ENCODE measurements at places on chromosomes 2 and 18.

GRCh38 chr18:55858661-55859515 is 270.9 kb upstream of the TCF4 start:
- DNase-seq: no peak

DNA sequence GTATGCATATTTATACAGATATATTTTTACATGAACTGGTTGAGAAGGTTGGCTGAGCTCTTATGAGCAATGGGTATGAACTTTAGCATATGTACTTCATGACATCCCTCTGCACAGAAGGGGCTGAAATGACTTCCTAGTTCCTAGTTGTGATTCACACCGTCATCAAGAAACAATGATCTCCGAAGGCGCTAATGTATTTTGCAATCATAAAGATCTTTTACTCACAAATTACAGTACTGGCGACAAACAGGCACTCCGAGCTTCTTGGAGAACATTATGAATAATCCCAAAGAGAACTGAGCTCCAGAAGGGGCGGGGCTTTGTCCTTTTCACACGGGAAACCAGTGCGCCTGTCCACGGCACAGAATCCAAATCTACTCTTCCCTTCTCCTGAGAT is 18.1 kb downstream of the BCL2 start:
- no peak for DNase-seq

- no peak for DNase-seq
These were observed 106.9 kb downstream of the ZNF521 start for GRCh38 chr18:25244924-25245698.

DNA sequence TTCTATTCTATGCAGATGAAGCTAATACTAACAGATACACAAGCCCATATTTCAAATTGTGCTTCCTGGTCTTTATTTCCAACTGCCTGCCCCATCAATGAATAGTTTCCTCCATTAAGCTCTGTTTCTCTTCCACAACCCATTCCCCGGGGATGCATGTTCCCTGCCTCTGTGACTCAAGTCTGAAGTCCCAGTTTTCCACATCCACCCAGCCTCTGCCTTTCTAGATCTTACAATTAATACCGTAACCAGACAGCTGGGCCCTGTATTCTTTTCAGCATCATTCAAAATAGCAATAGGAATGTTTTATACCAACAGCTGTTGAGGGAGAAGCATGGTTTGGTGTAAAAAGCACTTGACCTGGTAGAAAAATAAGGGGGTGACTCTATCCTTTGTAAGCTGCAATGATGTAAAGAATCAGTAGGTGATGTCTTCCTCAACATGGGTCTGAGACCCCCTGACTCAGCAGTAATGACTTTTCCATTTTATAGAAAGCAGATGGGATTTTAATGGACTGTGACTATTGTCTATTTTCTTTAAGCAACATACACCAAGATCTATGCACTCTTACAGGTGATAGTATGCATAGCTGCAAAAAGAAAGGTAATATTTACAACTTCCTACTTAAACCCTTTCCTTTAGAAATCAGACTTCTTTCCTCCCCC is 46.1 kb upstream of the DAPL1 start:
- DNase-seq: no peak

DNA sequence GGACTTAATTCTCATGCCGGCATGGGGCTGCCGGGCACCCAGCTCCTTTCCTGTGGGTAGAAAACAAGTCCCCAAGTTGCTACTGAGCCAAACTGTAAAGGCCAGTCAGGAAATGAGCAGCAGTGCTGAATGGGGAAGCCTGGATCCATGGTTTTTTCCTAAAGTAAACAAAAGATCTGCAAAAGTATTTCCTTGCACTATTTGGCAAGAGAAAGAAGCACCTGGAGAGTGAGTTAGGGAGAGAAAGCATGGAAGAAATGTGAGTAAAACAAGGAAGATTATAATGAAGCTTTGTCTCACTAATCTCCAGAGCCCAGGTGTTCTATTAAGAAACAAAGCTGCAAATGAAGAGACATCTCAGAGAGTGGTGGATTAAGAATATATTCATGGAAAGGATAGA is 117.6 kb downstream of the METTL8 start:
- no peak for DNase-seq

DNA sequence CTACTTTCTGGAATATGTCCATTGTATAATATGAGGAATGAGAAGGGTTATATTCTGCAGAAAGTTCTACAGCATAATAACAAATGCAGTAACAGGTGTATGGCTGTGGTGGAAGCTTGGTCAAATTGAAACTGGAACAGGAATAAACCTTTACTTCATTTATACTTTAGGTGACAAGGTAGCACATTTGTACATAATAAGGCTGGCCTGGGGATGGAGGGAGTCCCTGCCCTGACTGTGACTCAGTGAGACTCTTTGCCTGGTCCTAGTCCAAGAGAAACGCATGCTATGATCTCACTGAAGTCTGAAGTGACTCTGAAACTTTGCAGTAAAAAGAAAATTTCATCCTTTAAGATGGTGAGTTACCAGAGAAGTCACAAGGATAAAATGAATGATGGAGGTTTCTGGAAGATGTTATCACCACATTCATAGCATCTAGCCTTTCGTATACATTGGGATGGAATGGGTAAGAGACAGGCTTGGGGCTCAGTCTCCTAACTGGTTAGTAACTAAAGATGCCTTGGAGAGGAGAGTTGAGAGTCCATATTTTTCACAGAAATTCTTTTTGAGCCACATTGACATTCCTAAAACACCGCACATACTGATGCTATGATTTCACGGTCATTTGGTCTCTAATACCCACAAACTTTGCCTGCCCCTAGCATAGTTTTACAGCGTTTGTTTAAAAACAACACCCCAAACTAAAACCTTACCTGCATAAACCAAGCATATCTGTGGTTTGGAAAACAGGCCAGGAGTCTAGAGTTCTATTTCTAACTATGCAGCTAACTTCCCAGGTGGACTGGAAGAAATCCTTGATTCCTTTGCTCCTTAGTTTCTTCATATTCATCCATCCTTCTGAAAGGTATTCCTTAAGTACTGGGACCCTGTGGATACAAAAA is 42.4 kb upstream of the NABP1 start:
- DNase-seq: no peak

- no peak for DNase-seq
These were observed 1.8 kb downstream of the ENOSF1 start for GRCh38 chr18:710418-711300.

- DNase-seq: no peak
These were observed 24.4 kb downstream of the MBP start for GRCh38 chr18:77108001-77108692.

- DNase-seq: no peak
These were observed 304.4 kb downstream of the GULP1 start for GRCh38 chr2:188596054-188596453.

- DNase-seq: no peak
These were observed 893 bp downstream of the CAVIN2 start for GRCh38 chr2:191845876-191846514.

DNA sequence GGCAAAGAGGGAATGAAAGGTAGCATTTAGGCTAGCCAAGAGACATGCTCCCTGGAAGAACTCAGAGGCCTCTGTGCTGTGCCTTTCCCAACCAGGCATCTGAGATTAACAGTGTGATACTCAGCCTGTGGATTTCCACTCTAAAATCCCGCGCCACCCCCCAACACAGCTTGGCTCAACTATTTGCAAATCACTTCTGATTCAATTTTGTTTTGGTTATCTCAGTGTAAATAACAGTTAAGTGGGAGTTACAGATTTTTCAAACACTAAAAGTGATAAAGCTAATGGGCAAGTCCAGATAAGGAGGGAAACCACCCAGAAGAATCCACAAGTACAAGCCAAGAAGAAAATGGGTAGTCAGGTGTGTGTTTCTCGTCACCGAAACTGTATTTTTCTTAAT is 1.4 kb upstream of the NRP2 start:
- DNase-seq: no peak

DNA sequence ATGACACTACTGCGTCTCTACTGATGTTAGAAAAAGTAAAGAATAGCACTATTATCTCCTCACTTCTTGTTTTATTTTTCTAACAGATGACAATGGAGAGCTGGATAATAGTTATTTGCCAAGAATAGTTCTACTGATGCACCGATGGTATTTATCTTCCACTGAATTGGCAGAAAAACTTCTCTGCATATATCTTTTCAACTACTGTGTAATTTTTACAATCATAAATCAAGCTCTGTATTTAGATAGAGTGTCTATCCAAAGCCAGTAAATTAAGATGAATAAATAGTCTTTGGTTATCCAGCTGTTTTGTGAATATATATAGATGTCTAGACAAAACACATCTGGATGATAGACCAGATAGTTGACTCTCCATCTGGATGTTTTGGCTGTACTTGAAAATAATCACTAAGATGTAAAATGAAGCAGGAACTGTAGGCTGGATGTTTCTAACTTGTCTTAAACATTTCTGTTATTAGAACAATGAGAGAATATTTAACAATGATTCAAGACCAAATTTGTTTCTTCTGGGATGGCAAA is 40.1 kb downstream of the RASGRP3 start:
- no peak for DNase-seq

DNA sequence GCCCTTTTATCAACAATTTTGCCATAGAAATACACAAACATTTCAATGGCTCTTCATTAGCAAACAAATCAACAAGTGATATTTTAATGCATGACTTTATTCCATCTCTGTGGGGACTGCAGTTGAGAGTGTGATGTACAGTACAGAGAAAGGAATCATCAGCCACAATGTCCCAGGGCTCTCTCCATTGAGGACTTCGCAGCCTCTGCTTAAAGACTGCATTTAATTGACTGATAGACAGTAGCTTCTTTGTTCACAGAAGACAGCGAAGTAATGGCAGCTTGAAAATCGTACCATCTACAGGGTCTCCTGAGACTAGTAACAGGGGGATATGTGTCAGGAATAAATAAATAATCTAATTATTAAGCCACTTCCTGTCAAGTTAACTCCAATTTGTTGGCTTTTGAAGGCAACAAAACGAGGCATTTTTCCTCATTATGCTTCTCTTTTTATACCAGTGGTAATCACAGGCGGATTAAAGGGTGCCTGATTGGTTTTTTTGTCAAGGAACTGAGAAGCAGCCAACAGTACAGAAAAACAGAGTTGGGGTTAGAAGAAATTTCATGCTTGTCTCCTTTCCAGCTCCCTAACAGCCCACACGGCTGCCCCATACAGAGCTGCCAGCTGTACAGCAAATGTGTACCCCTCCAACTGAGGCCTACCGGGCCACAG is 164.3 kb downstream of the ZNF521 start:
- no peak for DNase-seq

- no peak for DNase-seq
These were observed 189.9 kb upstream of the PIEZO2 start for GRCh38 chr18:11339188-11339775.

GRCh38 chr2:20288642-20289340 is 61.9 kb downstream of the PUM2 start:
- DNase-seq: no peak

GRCh38 chr2:199160677-199161465 is 296.9 kb downstream of the SATB2 start:
- no peak for DNase-seq

DNA sequence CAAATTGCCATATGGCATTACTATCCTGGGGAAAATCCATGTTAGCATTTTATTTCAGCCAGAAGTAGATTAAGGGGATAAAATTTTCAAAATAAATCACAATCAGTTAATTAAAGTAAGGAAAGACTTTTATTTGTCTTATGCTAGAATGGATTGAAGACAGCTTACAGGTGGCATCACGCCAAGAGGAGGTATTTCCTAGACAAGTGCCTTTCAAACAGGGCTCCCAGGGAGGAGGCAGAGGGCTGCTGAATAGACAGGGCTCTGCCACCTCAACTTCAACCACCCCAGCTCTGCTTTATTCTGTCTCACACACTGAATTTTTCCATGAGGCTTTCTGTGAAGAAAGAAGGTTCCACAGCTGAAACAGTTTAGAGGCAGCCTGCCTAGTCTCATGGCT is 12.2 kb downstream of the CCDC68 start:
- no peak for DNase-seq

DNA sequence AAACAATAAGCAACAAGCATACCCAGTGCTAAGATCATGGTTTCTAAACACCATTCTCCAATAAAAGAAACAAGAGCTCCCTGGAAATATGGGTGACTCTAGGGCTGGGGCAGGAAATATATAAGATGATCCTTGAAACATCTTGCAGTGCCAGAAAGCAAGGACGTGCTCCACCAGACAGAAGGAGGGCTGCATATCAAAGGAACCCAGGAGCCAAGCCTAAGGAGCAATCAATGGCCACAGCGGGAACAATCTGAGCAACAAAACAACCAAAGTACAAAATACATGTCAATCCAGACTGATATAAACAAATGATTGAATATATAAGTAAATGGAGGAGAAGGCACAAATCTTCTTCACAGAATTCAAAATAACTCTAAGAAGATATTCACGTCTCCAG is 10.1 kb downstream of the SPIRE1 start:
- no peak for DNase-seq

DNA sequence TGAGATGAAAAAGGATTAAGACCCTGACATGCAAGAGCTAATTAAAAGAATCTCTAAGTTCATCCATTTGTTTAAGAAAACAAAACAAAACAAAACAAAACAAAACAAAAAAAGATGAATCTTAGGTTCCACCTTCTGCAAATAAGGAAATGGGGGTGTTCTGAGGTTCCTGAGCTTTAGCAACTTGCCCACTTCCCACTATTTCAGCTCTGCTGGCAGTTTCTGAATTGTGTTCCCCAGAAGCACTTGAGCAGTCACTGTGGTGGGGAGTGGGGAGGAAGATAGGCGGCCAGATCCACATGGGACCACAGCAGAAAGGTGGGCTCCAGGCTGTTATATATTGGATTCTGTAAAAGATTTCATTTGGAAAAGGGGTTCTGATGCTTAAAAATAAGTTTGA is 20.3 kb downstream of the INO80C start:
- DNase-seq: no peak

- DNase-seq: no peak
These were observed 29.2 kb upstream of the SALL3 start for GRCh38 chr18:78950386-78950785.

DNA sequence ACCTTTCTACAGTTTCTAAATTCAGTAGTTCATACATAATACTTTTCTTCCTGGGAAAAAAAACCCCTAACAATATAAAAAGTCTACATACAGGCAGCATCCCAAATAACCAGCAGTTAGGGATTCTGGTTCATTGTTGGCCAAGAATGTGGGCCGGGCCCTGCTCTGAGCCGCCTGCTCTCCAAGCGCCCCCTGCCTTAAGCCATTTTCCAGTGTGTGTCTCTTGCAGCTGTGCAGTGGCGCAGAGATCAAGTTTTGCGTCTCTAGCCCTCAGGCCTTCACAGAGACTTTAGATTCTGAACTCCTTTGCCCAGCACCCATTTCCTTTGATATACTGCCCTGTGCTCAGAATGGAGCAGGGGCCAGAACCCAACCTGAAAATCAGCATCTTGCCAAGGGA is 32.9 kb downstream of the RMC1 start:
- no peak for DNase-seq

GRCh38 chr2:226699321-226699720 is 100.3 kb downstream of the IRS1 start:
- DNase-seq: no peak

- no peak for DNase-seq
These were observed 957.7 kb upstream of the POU3F3 start for GRCh38 chr2:103896182-103896581.

Measured in CD4-positive, alpha-beta T cell treated with Interleukin-10 for 1 hour (primary cell).